ENCODE measurements at places on chromosomes 6 and 20. TPM values are rescaled to one million over a fixed set of nuclear protein-coding genes. Genes with fewer than 3 reads are reported as not detected.

BANF2 gene
- not detected for total RNA-seq

GSTA3 gene
- not detected for total RNA-seq

PRSS35 gene
- total RNA-seq, result not detected

MAFB gene
- 36.2 TPM for total RNA-seq

TFAP2A gene
- total RNA-seq, result 11.6 TPM

PGC gene
- total RNA-seq, result not detected

CRIP3 gene
- total RNA-seq, result 0.41 TPM

RGS17 gene
- total RNA-seq, result 0.19 TPM

ACOT8 gene
- total RNA-seq, result 28.0 TPM

KLHDC3 gene
- total RNA-seq, result 59.5 TPM

DNA sequence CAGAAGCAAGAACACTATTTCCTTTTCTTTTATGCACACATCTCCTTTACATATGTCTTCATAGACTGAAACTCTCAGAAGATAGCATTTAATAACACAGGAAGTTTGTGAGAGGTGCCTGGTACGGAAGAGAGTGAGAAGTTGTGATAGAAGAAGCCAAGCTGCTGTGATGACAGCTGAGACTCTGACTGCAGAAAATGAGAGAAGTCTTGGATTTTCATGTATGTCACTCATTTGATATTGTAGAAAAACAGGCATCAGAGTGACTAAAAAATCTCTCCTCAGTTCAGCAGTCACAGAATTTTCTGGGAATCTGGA is 154.9 kb upstream of the BMP2 start:
- H3K4me1 ChIP-seq, result no peaks in the 10 kb centered on the region
- no peak overlapping the region for H3K4me3 ChIP-seq
- H3K27me3 ChIP-seq, result no peaks in the 10 kb centered on the region
- no peak for DNase-seq
- no peak overlapping the region for H3K27ac ChIP-seq
- no peaks in the 10 kb centered on the region for H3K36me3 ChIP-seq

DNA sequence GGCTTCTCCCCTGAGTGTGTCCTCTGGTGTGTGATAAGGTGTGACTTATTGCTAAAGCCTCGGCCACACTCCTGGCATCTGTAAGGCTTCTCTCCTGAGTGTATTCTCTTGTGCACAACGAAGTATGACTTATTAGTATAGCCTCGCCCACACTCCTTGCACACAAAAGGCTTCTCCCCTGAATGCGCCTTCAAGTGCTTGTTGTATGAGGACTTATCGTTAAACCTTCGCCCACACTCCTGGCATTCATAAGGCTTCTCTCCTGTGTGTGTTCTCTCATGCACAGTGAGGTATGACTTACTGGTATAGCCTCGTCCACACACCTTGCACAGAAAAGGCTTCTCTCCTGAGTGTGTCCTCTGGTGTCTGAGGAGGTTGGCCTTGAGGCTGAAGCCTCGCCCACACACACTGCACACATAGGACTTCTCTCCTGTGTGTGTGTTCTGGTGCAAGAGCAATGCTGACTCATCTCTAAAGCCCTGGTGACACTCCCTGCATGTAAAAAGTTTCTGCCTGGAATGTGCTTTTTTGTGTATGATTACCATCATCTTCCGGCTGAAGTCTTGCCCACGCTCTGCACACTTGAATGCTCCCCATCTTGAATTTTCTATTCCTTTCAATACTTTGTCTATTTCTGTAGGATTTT is 20.4 kb downstream of the ZNF337 start:
- peaks cover 25% of the 10 kb centered on the region for H3K36me3 ChIP-seq
- H3K27ac ChIP-seq, result no peak overlapping the region
- H3K4me1 ChIP-seq, result peaks cover 19% of the 10 kb centered on the region
- no peak overlapping the region for H3K4me3 ChIP-seq
- no peak for DNase-seq

GRCh38 chr6:71392276-71392675 is 103.7 kb downstream of the OGFRL1 start:
- DNase-seq, result no peak
- no peak overlapping the region for H3K27ac ChIP-seq
- no peak overlapping the region for H3K4me3 ChIP-seq
- H3K27me3 ChIP-seq, result no peaks in the 10 kb centered on the region
- H3K36me3 ChIP-seq, result no peaks in the 10 kb centered on the region
- H3K4me1 ChIP-seq, result peaks cover 41% of the 10 kb centered on the region

DNA sequence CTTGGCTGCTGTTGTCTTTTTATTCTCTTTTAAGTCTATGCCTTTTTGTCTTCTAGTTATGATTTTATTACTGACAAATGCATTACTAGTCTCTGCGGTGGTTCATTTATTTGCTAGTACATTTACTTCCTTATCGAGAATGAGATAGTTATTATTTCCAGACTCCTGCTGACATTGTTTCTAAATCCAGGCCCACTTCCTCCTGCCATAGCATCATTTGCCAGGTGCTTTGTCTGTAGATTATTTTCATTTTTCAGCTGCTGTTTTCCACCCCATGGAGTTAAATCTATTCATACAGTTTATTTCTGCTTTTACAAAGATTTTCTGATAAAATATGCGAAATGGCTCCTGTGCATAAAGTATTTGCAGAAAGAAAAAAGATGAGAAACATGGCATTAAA is 459.7 kb downstream of the MMUT start:
- no peak overlapping the region for H3K4me3 ChIP-seq
- no peak for DNase-seq
- no peak overlapping the region for H3K27ac ChIP-seq
- H3K4me1 ChIP-seq, result no peaks in the 10 kb centered on the region

- DNase-seq, result no peak
- H3K4me1 ChIP-seq, result peaks cover 16% of the 10 kb centered on the region
- H3K27ac ChIP-seq, result peak overlapping the region; percentile 80
- no peak overlapping the region for H3K4me3 ChIP-seq
Measured at GRCh38 chr6:158910484-158911440, 89.2 kb downstream of the RSPH3 start.

GRCh38 chr20:61619751-61620150 is 367.7 kb downstream of the CDH4 start:
- no peaks in the 10 kb centered on the region for H3K27me3 ChIP-seq
- no peak overlapping the region for H3K4me3 ChIP-seq
- H3K27ac ChIP-seq, result no peak overlapping the region
- DNase-seq, result no peak
- H3K36me3 ChIP-seq, result no peaks in the 10 kb centered on the region

DNA sequence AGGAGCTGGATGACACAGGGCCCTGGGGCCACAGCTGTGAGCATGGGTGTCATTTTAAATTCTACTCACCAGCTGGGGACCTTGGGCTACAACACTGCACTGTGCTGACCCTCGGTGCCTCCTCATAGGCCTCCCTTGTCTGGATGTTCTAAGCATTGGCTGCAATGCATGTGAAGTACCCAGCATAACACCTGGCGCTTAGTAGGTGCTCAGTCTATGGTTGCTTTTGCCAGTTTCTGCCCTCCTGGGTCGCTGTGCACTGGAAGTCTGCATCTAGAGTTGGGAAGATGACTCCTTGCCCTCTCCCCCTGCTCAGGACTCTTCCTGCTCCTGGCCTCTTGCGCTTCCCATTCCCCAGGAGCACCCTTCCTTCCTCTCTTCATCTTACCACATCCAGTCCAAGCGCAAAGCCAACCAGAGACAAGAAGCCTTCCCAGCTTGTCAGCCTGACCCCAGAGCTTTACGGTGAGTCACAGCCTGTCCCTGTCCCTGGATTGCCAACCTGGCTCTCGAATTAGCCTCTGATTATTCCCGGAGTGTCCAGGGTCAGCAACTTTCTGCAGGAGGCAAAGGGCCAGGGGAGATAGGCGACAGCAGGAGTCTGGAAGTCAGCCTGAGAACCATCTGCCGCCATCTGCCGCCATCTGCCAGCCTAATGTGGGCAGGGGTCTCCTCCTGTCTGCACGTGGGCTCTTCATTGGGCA is 8.8 kb downstream of the SLC13A3 start:
- H3K36me3 ChIP-seq, result no peaks in the 10 kb centered on the region
- no peak overlapping the region for H3K27ac ChIP-seq
- H3K27me3 ChIP-seq, result no peaks in the 10 kb centered on the region

GRCh38 chr6:153947808-153948447 is 91.1 kb upstream of the OPRM1 start:
- no peaks in the 10 kb centered on the region for H3K4me1 ChIP-seq
- no peaks in the 10 kb centered on the region for H3K27me3 ChIP-seq
- no peak for DNase-seq
- H3K27ac ChIP-seq, result no peak overlapping the region

DNA sequence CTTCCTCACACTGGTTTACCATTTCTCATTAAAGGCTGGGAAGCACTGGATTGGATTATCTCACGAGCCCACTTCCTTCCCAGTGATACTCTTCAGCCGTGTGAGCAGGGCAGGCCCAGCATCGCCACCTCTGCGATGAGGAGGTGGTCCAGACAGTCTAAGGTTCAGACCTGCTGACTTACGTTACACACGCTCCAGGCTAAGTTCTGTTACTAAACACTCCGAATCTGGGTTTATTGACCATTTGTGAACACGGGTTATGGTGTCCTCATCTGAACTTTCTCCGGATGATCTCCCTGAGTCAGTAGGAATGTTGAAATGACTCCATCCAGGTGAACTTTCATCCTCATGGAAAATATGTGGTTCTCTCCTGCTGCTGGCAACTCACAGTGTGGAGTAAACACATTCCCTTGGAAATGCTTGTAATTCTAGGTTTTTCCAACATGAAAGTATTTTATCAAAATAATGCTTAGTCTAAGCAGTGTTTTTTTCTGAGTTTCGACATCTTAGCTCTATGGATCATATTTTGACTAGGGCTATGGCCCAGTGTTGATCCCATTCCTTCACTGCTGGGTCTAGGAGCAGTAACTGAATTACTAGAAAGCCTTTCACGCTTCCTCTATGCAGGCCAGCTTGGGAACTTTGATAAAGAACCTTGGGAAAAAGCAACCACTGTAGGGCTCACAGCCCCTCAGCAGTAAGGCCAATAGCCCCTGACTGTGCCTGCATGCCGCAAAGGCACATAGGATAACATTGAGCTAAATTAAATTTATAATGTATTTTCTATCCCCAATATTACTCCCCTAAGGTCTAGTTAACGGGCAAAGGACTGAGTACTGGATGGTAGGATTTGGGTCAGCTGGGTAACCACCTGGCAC is 37.7 kb upstream of the PXDC1 start:
- H3K4me3 ChIP-seq, result no peak overlapping the region
- DNase-seq, result no peak
- no peaks in the 10 kb centered on the region for H3K4me1 ChIP-seq
- no peak overlapping the region for H3K27ac ChIP-seq
- H3K36me3 ChIP-seq, result no peaks in the 10 kb centered on the region

GRCh38 chr20:39090906-39091305 is 128.8 kb downstream of the DHX35 start:
- H3K27me3 ChIP-seq, result no peaks in the 10 kb centered on the region
- no peak overlapping the region for H3K27ac ChIP-seq
- H3K4me1 ChIP-seq, result no peaks in the 10 kb centered on the region
- H3K36me3 ChIP-seq, result no peaks in the 10 kb centered on the region

DNA sequence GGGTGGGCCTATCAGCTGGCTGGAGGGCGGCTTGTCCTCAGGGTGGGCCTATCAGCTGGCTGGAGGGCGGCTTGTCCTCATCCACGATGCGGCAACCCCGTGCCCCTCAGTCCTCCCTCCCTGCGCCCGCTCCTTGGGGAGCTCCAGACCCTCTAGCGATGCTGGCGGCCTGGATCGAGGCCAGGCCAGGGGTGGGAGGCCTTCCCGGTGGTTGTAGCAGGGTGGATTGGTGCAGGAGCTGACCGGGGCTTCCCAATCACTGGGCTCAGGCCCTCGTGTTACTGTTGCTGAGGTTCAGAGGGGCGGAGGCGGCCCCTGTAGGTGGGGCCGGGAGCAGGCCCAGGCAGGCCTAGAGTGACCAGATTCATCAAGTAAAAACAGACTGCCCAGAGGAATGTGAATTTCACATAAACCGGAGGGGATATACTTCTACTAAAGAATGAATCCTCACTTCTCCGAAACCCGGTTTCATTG is 8.8 kb downstream of the SLC17A9 start:
- DNase-seq, result no peak
- no peaks in the 10 kb centered on the region for H3K4me1 ChIP-seq
- no peaks in the 10 kb centered on the region for H3K36me3 ChIP-seq
- no peaks in the 10 kb centered on the region for H3K27me3 ChIP-seq
- H3K27ac ChIP-seq, result no peak overlapping the region

DNA sequence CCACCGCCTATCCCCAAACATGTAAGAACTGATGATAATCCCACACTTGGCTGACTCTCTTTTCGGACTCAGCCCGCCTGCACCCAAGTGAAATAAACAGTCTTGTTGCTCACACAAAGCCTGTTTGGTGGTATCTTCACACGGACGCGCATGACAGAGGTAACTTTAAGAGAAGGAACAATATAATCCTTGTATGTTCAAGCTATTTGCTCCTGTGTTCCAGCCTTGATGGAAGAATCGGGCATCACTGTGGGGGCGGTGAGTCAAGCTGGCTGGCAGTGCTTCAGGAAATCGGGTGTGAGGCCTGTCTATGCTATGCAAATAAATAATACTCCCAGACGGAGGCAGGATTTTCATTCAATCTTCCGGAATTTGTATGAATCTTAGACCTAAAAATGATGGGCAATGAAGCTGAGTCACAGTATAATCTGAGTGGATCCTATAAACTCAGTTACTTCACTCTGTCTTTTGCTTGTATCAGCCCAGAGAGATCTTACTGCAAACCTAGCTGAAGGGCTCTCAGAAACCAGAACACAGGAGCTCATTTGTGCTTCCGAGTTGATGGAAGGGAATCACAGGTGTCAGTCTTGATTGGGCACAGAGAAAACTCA is 45.2 kb upstream of the NT5E start:
- DNase-seq, result no peak
- H3K4me1 ChIP-seq, result peaks cover 28% of the 10 kb centered on the region
- H3K36me3 ChIP-seq, result no peaks in the 10 kb centered on the region
- H3K4me3 ChIP-seq, result no peak overlapping the region

GRCh38 chr6:43506667-43507471 is 3.3 kb downstream of the LRRC73 start:
- peaks cover 25% of the 10 kb centered on the region for H3K36me3 ChIP-seq
- no peak overlapping the region for H3K4me3 ChIP-seq
- peaks cover 19% of the 10 kb centered on the region for H3K4me1 ChIP-seq

- no peak overlapping the region for H3K27ac ChIP-seq
- no peak overlapping the region for H3K4me3 ChIP-seq
- no peaks in the 10 kb centered on the region for H3K4me1 ChIP-seq
- H3K27me3 ChIP-seq, result no peaks in the 10 kb centered on the region
- H3K36me3 ChIP-seq, result no peaks in the 10 kb centered on the region
Measured at GRCh38 chr20:13839421-13840092, 54.7 kb downstream of the NDUFAF5 start.

DNA sequence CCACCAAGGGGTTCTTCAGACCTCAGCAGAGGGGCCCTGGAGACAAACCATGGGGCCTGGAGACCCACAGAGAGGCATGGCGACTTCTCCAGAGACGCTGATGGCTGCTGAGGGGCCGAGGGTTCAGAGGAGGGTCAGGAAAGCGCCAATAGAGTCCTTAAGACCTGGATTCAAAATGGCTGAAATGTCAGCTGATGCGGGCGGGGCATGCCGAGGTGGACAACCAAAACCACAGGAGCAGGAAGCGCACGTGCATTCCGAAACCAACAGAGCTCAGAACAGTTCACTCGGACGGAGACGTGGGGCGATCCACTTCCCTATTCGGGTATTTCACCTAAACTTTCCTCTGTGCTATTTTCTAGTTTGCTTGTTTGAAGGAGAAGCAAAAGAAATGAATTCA is 99.9 kb upstream of the RIN2 start:
- H3K27me3 ChIP-seq, result peaks cover 11% of the 10 kb centered on the region
- H3K36me3 ChIP-seq, result no peaks in the 10 kb centered on the region
- no peak overlapping the region for H3K4me3 ChIP-seq
- H3K27ac ChIP-seq, result no peak overlapping the region
- peaks cover 10% of the 10 kb centered on the region for H3K4me1 ChIP-seq

- peak overlapping the region; percentile 86 for H3K27ac ChIP-seq
- H3K36me3 ChIP-seq, result peaks cover 16% of the 10 kb centered on the region
- H3K27me3 ChIP-seq, result peaks cover 7% of the 10 kb centered on the region
- no peak for DNase-seq
- peak overlapping the region; percentile 54 for H3K4me3 ChIP-seq
Measured at GRCh38 chr20:46118481-46119020, 437 bp downstream of the CD40 start.
